ENCODE measurements at places on chromosomes 3 and 15.

GRCh38 chr3:377158-377561, 180.6 kb downstream of the CHL1 start:
- DNase-seq: no peak

GRCh38 chr3:118541796-118542195, 492.9 kb downstream of the IGSF11 start:
- DNase-seq: no peak

DNA sequence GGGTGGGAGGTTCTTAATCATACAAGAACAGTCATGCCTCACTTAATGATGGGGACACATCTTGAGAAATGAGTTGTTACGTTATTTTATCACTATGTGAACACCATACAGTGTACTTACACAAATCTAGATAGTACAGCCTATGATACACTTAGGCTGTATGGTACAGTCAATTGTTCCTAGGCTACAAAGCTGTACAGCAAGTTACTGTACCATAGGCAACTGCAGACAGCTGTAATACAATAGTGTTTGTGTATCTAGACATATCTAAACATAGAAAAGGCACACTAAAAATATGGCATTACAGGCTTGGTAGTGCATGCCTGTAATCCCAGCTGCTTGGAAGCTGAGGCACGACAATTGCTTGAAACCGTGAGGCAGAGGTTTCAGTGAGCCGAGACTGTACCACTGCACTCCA, 55.7 kb upstream of the PLXND1 start:
- DNase-seq: no peak

GRCh38 chr3:49799105-49799504, 568 bp downstream of the CDHR4 start:
- DNase-seq: no peak

- DNase-seq: no peak
Observed at GRCh38 chr3:129023909-129024308, 22.8 kb downstream of the EFCC1 start.

DNA sequence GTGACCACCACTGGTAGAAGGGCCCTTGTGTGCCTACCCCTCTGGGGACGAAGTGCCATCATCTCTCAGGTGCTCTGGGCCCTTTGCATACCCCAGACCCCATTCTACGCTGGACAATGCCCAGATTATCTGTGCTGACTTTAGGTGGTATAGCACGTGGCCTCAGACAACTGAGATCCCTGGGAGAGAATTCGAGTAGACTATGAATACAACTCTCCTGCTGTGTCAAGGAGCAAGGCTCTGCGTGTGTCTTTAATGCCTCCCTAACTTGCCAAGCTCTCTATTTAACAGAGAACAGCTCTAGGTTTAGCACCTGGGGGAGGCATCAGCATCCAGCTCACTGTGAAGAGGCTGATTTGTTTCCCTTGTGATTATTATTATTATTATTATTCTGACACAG, 29.1 kb downstream of the FAM3D start:
- no peak for DNase-seq

DNA sequence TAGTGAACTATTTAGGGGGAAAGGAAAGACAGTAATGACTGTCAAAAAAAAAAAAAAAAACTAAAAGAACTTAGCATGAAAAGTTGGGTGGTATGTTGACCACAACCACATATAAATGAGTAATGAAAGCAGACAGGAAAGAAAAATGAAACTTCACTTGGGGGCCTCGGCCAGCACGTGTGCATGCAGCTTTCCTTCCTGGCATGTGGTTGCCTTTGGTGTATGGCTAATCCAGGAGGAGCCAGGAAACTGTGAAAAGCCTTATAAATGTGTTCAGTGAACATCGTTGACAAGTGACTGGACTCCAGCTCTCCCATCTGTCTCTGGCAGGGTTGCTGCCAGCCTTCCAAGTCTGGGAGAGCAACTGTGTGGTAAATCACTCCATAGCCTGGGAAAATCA, 195.1 kb downstream of the DTWD1 start:
- DNase-seq: no peak

- DNase-seq: no peak
Observed at GRCh38 chr15:59721411-59721810, 32.3 kb upstream of the BNIP2 start.

GRCh38 chr3:9955611-9956352, 3.6 kb upstream of the PRRT3 start:
- no peak for DNase-seq

DNA sequence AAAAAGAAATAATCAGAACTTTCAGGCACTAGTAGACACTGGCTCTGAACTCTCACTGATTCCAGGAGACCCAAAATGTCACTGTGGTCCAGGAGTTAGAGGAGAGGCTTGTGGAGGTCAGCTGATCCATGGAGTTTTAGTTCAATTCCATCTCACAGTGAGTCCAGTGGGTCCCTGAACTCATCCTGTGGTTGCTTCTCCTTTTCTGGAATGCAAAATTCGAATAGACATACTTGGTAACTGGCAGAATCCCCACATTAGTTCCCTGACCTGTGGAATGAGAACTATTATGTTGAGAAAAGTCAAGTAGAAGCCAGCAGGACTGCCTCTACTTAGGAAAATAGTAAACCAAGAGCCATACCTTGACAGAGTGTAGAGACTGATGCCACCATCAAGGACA, 87.3 kb upstream of the OXTR start:
- no peak for DNase-seq

DNA sequence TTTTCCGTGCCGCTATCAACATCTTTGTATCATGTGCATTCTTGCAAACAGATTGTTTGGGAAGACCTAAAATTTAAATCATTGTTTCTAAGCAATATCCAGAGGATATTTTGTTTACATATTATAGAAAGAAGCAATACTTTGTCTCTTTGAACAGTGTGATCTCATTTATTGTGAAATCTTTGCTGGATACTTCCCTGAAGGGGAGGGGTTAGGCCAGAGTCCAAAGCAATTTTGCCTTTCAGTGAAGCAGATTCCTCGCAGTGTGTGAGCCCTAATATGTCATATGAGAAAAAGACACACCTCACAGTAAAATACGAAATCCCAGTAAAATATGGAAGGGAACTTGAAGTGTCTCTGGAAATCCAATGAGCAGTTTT, 158.7 kb upstream of the SLCO3A1 start:
- DNase-seq: no peak

- no peak for DNase-seq
Observed at GRCh38 chr3:188220988-188221818, 67.2 kb downstream of the LPP start.

All from activated T-helper 1 cell treated with anti-CD3 and anti-CD28 coated beads, Interleukin-2, amount 50 U/mL, for 16 hours (primary cell).